ENCODE measurements at places on chromosomes 12 and 14.

- DNase-seq: peak; percentile 31
Measured at GRCh38 chr14:75132382-75133086, 5.7 kb upstream of the NEK9 start.

GRCh38 chr12:3446235-3446634 lies 44.8 kb upstream of the PRMT8 start:
- DNase-seq: no peak

DNA sequence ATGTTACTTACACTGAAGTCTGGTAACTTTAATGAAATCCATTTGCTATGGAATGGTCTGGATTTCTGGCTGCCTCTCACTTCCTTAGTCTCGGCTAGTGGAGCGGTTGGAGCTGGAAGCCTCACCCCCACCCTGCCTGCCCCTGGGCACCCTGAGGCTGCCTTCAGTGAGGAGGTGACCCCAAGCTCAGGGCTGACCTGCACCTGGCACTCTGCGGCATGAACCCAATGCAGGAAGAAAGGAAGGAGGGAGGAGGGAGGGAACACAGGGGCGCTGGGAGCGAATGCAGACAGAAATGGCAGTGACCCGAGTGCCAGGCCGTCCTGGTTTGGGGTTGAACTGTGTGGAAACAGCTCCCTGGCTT lies 353.1 kb downstream of the TMEM121 start:
- DNase-seq: no peak

DNA sequence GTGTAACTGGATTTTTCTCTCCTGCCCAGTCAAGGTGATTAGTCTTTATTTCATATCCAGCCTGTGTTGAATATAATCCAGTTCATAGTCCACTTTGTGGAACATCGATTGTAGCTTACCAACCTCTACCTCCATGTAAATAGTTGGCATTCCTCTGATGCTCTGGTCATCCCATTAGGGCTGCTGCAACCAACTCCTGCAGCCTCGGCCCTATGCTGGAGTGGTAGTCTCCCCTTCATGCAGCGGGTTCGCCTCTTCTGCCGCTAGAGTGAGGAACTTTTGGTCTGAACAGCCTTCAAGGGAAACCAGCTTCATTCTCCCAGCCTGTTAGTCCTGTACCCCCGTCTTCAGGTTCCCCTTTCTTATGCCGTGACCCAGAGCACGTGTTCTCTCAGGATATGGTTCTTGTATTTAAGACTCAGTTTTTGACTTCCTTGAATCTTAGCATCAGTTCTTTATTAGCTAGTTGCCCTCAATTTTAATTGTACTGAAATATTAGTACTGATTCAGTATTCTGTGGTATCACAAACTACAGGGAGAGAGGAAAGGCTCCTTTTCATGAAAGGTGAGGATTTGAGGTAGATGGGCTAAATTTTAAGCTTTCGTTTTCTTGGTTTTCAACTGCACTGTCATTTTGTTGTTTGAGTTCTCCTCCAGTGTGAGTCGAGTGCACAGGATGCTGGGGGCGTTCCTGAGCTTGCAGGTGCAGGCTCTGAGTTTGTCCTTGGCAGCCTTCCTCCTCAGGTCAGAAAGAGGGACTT lies 33.2 kb downstream of the ZNF664 start:
- no peak for DNase-seq

DNA sequence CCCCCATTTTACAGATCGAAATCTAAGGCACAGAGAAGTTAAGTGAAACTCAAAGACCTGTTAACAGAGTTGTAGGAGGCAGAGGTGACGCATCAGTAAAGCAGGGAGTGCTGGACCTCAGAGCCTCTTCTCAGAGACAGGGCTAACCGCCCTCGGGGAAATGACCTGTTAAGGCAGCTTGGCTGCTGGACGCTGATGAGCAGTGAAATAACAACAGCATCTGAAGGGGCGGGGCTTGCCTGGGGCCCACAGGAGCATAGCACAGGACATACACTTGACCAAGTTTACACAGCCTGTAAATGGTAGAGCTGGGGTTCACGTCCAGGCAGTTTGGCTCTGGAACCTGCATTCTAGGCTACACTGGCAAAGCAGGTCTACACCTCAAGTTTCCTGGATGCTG lies 39.3 kb downstream of the LRTM2 start:
- no peak for DNase-seq

DNA sequence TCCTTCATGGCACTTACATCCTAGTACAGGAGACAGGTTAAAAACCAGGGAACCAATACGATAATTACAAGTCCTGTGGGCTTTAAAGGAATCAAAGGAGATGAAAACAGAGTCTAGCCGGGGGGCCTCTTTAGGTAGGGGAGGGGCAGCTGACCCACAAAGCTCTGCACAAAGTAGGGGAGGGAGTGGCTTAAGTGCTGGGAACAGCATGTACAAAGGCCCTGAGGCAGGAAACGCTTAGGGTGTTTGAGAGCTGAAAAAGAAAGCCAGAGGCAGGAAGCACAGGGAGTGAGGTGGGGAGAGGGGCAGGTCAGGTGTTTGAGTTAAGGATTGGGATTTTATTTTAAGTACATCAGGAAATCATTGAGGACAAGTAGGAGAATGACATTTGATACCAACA lies 37.7 kb downstream of the ZNF664 start:
- no peak for DNase-seq

GRCh38 chr12:57627501-57628279 lies 5.3 kb downstream of the B4GALNT1 start:
- no peak for DNase-seq

- no peak for DNase-seq
Measured at GRCh38 chr12:2306735-2307134, 253.9 kb downstream of the CACNA1C start.

DNA sequence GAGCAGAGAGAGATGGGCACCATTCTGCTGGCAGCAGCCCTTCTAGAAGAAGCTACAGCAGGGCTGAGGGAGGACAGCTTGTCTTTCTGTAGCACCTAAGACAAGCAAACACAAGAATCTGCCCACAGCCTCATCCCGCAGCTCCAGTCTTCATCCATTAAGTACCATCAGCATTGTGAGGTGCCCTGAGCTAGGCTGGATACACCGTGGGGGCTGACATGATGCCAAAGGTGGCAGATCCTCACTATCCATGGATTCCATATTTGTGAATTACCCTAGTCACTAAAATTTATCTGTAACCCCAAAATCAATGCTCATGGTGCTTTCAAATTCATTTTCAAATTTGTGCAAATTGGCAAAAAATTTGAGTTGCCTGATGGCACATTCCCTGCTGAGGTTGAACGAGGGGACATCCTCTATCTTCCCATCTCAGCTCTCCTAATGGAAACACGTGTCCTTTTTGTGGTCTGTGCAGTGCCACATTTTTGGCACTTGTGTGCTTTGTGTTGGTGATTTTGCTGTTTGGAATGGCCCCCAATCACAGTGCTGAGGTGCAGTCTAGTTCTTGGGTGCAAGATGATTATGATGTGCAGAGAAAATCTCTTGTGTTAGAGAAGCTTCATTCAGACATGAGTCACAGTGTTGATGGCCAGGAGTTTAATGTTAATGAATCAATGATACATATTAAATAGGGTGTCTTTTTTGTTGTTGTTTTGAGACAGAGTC lies 7.0 kb downstream of the PITPNM2 start:
- no peak for DNase-seq

DNA sequence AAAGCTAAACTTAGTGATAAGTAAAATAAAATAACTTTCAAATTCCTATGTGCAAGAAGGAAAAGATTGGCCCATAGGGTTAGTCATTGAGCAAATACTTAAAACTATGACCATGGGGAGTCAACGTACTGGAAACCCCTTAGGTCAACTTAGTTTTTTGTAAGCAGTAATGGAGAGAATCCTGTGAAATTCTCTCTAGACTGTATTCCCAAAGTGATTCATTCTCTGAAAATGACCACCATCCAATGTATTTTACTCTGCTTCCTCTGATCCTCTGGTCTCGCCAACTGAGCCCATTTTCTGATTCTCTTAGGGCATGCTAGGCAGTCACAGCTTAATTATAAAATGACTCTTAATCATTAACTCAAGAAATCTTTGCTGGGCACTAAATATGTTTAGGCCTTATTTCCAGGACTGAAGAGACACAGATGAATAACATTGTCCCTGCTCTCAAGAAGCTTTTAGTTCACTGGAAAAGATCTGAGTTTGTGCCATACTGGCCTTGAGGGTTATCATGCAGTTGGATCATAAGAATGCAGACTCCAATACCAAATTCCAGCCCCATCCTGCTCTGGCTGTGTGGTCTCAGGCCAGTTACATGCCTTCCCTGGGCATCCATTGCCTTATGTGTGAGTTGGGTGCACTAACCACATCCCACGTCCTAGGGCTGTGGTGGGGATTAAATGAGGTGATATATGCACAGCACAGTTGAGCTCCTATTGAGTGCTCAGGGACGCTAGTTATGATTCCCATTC lies 732.4 kb downstream of the AACS start:
- DNase-seq: no peak

DNA sequence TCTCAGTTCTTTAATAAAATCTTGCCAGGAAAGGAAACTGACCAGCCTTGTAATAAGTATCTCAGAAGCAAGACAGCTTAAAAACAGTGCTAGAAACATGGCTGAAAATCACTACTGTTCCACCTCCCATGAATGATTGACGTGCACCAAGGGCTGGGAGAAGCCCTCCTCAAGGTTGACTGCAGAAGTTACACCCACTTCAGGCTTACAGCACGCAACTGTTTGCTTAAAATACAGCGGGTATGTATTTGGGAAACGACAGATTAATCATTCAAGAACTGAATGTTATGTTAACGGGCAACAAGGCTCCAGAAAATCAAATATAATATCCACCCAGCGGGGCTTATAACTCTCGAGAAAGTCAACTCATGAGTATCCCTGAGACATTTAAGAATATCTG lies 22.1 kb downstream of the PRKD1 start:
- DNase-seq: no peak

- no peak for DNase-seq
Measured at GRCh38 chr14:94355191-94355794, 32.2 kb upstream of the SERPINA6 start.

- DNase-seq: no peak
Measured at GRCh38 chr12:1885082-1885596, 33.3 kb downstream of the CACNA2D4 start.

DNA sequence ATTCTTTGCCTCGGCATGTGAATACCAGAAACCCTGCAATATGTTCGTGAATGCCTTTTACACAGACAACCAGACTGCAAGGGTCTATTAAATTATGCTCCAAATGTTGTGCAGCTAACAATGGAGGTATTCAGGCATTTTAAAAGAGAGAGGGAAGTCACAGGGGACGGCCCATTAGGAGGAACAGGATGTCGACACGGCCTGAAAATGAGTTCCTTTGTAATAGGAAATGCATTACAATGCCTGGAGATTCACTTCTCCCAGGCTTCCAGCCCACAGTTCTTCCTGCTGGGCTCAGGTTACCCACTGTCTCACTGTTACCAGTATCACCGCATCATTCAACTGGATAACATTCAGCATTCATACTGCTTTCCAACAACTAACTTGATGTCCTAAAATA lies 2.5 kb downstream of the DUSP6 start:
- no peak for DNase-seq

All from stimulated activated CD4-positive, alpha-beta T cell treated with anti-CD3 and anti-CD28 coated beads, TNF-alpha, amount 100 ng/mL, for 24 hours (primary cell).